ENCODE measurements at places on chromosomes 13 and 19.

GRCh38 chr19:28377077-28377476 lies 835.9 kb downstream of the UQCRFS1 start:
- DNase-seq: no peak

GRCh38 chr19:46361915-46362314 lies 15.0 kb downstream of the PPP5C start:
- no peak for DNase-seq

- DNase-seq: no peak
These were observed 230.5 kb downstream of the FGF9 start for GRCh38 chr13:21901336-21901735.

DNA sequence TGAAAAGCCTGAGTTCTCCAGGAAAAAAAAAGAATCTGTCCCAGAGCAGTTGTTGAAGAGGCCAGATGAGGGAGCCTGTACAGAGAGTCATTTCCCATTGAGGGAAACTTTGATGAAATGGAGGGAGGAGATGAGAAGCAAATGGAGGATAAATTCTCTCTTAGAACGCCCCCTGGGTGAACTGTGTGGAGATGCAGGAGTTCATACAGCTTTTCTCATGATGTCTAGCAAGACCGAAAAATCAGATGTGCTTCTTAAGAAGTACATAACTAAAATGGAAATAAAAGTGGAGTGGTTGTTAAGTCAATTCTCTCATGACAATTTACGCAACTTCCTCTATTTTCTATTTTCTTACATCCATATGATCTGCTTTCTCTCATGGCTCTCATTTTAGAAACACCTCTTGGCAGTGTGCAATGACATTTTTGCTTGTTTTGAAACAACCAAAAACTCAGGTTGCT lies 1263.1 kb downstream of the PCDH9 start:
- no peak for DNase-seq

DNA sequence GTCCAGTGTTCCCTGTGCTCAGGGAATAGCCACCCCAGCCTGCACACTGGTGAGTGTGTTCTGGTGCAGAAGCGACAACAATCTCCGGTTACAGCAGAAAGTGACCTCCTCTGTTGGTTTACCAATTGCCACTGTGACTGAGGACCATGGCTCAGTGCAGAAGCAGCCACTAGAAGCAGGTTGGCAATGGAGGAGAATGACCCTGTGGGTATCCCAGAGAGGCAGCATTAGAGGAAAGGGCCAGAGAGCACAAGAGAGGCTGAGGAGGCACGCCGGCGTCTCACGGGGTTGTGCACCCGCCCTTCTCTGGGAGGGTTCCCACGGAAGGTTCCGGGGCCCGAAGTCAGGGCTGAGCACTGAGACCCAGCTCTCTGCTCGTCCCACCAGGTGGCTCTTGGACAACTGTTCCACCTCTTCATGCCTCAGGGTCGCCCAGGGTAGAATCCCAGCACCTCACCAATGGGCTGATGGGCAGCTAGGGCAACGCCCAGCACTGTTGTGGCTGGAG lies 14.0 kb downstream of the PROZ start:
- no peak for DNase-seq

DNA sequence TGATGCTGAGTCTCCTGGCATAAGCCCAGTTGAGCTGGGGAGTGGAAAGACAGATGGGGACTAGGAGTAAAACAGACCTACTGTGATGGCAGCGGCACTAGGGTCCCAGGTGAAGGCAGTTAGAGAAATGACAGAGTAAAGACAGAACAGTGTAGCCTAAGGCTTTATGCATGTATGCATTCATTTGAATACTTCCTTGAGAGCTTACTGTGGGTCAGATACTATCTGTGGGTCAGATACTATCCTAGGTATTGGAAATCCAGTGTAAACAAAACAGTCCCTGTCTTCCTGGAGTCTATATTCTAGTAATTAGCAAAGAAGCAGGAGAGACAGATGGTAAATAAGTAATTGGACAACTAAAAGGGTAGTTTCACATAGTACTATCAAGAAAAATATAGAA lies 73.7 kb upstream of the LRCH1 start:
- no peak for DNase-seq

DNA sequence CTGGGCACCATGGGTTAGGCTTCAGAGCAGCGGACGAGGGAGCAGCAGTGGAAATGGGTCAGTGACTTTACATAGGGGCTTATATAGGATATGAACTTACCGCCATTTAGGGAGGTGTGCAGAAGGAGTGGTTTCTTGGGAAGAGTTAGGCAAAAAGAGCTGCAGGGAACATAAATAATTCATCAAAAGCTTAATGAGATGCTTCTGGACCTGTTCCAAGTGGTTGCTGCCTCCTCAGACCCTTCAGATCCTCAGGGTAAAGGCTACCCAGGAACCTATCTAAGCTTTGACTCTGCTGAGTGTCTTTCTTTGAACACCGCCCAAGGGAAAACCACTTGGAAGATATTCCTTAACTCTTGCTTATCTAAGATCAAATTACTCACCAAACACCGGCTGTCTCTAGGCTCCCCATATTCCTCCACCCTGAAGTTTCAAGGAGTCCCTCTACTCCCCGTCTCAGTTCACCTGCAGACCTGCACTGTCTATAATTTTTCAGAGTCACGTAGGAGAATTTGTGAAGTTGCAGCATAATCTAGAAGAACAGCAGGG lies at the start of gene IGFL4:
TSS of gene IGFL4 (minus strand) at position 51 of the 549 bp plus-strand sequence. CDS start at position 11, 40 bp downstream.
- no peak for DNase-seq

DNA sequence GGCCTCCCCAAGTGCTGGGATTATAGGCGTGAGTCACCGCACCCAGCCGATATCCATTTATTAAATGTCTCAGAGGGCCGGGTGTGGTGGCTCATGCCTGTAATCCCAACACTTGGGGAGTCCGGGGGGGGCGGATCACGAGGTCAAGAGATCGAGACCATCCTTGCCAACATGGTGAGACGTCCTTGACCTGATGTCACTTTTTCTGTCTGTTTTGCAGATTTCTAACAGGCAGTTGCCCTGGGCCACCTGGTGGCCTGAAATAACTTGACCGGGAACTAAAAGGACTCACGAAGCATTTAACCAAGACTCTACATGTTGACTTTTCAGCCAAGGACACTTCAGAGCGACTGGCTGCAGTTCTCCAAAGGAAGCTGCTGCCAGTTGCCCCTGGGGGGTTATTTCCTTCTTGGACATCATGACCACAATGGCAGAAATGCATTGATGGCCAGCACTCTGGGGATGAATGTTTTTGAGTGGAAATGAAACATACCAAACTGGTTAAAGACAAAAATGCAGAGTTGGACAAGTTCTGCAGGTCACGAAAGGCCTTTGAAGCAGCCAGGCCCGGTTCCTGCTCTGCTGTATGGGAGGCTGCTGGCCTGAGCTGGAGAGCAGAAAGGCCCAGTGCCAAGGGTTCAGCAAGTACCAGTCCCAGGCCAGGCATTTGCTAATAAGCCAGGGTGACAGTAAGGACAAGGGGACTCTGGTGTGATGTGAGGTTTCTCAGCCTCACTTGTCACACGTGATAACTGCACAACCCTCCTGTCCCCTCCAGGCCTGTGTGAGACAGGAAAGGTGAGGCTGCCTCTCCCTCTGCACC lies 8.3 kb downstream of the ZNF837 start:
- DNase-seq: no peak

- DNase-seq: no peak
These were observed 2.3 kb upstream of the ILF3 start for GRCh38 chr19:10651851-10652250.

DNA sequence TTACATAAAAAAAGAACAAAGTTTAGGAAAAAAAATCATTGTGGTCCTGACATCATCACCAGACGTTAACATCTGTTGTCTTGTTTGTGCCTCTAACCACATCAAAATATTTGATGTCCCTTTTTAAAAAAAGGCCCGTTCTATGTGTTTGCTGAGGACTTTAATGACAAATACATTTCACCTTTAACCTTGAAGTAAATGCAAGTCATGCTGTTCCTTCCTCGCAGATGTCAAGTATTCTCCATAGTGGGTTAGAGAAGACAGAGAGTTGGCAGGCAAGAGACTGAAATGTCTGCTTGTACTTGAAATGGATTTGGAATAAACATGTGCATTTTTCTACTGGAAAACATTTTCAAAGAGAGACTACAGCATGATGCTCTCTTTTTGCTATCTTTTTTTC lies 134.9 kb downstream of the FGF9 start:
- DNase-seq: no peak

DNA sequence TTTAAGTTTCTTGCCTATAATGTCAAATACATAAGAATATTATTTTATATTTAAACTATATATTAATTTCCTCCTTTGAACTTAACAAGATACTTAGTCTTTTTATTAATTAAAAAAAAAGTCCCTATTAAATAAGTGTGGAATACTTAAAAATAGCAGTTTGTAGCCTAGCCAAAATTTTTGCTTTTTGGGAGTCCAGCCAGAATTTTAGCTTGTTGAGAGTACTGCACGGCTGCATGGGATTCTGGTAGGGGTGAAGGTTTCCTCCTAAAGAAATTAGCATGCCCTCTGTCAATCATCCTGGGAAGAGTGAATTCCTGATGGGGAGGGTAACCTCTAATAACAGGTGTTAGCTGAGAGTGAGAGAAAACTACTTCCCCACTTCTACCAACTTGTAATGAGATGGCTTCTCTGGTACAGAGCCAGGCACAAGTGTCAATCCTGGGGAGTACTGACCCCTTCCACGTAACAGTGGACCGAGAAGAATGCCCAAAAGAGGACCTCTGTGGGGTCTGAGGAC lies 195.7 kb downstream of the SPRY2 start:
- DNase-seq: no peak

DNA sequence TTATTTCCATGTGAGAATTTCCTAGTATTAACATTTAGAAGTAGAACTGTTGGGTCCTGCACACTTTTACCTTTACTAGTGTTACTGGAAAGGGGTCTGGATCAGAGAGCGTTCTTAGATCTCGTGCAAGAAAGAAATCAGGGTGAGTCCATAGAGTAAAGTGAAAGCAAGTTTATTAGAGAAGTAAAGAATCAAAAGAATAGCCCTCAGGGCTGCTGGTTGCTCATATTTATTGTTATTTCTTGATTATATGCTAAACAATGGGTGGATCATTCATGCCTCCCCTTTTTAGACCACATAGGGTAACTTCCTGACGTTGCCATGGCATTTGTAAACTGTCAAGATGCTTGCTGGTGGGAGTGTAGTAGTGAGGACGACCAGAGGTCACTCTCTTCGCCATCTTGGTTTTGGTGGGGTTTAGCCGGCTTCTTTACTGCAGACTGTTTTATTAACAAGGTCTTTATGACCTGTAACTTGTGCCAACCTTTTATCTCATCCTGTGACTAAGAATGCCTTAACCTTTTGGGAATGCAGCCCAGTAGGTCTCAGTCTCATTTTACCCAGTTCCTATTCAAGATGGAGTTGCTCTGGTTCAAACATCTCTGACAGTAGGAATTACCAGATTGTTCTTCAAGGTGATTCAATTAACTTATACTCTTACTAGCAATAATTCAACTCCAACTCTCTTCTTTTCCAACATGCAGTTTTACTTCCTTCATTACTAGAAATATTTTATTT lies 27.4 kb downstream of the NDFIP2 start:
- no peak for DNase-seq

- DNase-seq: no peak
These were observed 13.9 kb upstream of the MADCAM1 start for GRCh38 chr19:482186-483041.
